ENCODE measurements at places on chromosomes 1 and 21.

GRCh38 chr1:216892581-216893160 is 169.4 kb upstream of the ESRRG start:
- DNase-seq, result no peak

DNA sequence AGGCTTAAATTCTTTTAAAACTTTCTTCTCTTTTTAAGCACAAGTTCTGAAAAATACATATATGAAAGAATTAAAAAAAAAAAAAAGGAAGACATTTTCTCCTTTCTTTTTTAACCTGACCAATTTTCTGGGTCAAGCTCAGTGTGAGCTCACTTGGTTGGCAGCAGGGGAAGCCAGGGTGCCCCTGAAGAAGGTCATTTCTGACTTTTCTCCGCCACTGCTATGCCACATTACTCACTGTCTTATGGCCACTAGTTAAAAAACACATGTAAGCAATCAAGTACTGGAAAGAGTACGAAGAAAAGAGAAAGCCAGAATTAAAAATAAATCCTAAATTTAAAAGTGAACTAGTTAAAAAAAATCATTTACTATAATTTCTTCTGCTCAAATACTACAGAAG is 275.0 kb downstream of the NEGR1 start:
- no peak for DNase-seq

GRCh38 chr1:14011132-14011531 is 311.1 kb downstream of the PRDM2 start:
- no peak for DNase-seq

GRCh38 chr1:115428256-115428655 is 90.2 kb upstream of the NGF start:
- no peak for DNase-seq

GRCh38 chr1:97632075-97632474 is 288.8 kb downstream of the DPYD start:
- DNase-seq, result no peak

DNA sequence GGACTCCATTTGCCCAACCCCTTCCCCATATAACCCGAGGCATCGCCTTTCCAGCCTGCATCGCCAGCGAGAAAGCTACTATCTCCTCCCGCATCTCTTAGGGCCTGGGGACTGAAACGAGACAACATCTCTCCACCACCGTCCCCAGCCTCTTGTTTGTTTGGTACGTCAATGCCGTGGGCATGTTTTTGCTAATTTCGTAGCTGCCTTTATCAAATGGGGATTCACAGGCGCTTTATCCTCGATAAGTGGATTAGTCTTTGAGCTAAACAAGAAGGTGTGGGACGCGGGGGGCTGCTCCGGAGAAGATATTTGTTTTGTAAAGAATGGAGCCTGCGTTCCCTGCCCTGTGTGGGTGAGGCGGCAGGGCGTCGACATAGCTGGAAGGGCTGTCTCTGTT is 91.6 kb downstream of the PAX7 start:
- no peak for DNase-seq

DNA sequence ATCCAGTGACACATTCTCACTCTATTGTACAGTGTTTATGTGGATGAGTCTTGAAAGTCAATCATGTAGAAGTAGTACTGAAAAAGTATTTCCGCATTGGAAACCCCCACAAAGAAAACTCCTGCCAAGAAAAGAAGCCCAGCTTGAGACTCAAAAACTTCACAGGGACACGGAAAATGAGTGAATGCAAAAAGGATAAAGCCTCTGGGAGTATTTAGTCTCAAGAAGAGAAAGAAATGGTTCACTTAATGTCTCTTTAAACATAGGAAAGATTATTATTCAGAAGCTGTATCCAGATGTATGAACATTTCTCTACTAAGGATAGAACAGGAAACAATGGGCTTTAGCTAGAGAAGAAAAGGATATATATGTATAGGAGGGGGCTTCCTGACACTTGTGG is 304.5 kb downstream of the BARHL2 start:
- DNase-seq, result no peak

DNA sequence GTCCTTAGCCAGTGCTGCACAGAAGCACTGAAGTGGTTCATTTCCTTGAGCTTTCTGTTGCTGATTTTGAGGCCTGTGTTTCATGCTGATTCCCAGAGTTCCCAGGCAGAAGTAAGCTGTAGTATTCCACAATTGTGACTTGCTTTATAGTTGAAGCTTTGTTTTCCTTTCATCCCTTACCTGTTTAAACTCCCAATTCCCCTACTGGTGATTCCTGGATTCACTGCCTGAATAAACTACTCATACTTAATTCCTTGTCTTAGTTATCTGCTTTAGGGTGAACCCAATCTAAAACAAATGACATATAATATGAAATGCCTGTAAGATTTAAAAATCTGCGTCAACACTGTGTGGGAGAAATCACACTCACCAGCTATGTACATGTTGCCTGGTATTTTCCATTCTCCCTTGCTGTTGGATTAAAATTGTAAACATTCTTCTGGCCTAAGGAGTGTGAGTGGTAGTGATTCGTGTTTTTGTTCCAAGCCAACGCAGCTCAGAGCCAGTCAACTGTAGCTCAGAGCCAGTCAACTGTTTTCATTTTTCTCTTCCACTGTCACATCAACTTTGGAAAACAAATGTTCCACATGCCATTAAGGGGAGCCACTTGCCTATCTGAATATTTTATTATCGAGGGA is 879.4 kb downstream of the MRPL39 start:
- DNase-seq, result no peak

DNA sequence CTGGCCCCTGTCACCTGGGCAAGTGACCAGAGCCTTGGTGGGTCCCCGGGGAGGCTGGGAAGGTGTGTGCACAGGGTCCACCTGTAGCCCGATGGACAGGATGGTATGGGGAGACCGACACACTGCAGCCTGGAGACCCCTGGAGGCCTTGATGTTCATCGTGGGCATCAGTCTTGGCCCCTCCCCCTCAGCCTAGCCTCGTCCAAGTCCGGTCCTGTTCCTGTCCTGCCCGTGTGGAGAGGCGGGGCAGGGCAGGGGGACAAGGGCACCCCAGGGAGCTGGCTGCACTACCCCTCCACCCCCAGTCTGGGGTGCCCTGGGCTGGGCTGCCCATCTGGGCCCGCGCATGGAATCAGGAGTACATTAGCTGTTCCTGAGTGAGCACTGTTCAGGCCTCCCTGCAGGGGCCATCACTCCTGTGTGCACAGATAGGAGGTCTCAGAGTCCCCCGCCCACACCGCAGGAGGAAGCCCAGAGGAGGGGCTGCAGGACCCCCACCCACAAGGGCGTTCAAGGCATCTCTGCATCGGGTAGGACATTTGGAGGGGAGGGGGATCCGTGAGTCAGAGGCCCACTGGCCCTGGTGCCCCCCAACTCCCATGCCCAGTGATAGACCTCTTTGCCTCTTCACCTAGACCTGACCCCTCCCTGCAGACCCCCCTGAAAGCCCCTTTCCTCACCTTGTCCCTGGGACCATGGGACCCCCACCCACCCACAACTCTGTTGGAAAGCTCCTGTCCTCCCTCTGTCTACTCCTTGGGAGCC is 63.2 kb downstream of the WNT9A start:
- no peak for DNase-seq

Measured in amygdala (tissue), 56 donors.